Epithelial cell of umbilical artery (primary cell): ENCODE measurements at places on chromosomes 5 and 9. TPM values are rescaled to one million over a fixed set of nuclear protein-coding genes. Genes with fewer than 3 reads are reported as not detected.

ZFP37 gene
- 0.97 and 2.0 TPM in 2 replicates for total RNA-seq

TENT4A gene
- total RNA-seq, result 8.1 and 9.4 TPM in 2 replicates

SPINK6 gene
- total RNA-seq, result not detected in 2 replicates

FAM169A gene
- total RNA-seq, result under 0.01 and 0.30 TPM in 2 replicates

NRG2 gene
- under 0.01 and 2.4 TPM in 2 replicates for total RNA-seq
